ENCODE measurements at places on chromosomes 2 and 18.

- no peak for DNase-seq
Observed at GRCh38 chr2:33304032-33304864, 172.2 kb upstream of the RASGRP3 start.

GRCh38 chr18:34611904-34612303 lies 98.2 kb upstream of the DTNA start:
- no peak for DNase-seq

GRCh38 chr2:58098254-58099095 lies 51.9 kb downstream of the VRK2 start:
- no peak for DNase-seq

- no peak for DNase-seq
Observed at GRCh38 chr2:85804583-85804982, 50.8 kb downstream of the ATOH8 start.

DNA sequence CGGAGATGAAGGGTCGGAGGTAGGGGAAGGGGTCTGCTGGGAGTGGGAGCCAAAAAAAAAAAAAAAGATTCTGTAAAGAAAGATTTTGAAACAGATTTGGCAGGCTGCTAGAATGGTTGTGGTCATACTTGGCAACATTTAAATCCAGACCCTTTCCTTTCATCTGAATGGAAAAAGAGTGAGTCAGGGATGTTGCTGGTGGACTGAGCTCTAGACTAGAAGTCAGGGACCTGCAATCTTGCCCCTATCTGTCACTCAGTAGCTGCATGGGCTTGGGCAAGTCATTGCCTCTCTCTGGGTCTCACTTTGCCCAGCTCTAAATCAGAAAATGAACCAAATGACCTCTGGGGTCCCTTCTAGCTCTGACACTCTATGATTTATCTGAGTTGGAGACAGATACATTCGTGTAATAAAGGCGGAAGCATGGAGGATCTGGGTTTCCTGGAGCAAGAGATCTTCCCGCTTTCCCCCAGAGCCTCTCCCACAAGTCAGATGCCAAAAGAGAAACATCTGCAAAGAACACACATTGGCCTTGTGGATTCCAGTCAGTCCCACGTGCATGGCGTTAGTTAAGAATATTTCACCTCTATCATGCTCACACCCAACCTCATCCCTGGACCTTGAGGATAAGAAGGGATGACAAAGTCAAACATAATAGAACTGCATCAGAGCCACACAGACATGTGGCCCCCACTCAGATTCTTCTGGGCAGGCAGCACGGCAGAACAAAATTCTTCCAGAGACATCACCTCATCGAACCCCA lies 58.5 kb downstream of the ADD2 start:
- no peak for DNase-seq

DNA sequence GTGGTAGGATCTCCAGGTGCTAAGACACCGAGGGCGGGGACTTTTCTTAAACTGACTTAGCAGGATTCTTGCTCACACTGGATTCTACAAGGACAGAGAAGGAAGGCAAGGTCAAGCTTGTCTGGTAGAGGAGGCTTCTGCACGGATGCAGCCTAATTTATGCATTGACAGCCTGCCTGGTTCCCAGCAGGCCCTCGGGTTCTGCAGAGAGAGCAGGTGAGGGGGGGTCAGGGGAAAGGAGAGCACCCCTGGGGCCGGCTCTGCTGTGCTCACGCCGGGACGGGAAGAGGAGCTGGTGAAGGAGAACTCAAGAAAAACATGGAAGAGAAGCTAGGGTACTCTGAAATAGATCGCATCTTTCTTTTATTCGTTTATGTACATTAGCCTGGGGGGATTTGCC lies 46.4 kb downstream of the ADI1 start:
- DNase-seq: no peak

GRCh38 chr2:171210864-171211431 lies 50.3 kb upstream of the TLK1 start:
- DNase-seq: peak; percentile 18

- DNase-seq: no peak
Observed at GRCh38 chr2:3344897-3345296, 32.7 kb downstream of the EIPR1 start.

DNA sequence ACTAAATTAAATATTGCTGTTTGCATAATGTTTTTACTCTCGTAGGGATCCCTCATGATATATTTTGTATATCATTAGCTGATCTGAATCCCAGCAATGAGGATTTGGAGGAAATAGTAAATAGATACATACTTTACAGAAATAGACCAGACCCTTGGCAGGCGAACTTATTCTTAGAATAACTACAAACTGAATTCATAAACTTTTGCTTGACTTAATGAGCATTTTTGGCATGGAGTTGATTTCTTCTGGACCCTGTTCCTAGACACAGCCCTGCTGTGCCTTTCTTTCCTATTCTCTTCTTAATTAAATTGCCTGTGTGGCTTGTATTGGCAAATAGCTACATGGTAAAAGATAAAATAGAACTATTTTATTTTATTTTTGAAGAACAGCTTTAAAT lies 145.9 kb downstream of the GREB1L start:
- DNase-seq: no peak

DNA sequence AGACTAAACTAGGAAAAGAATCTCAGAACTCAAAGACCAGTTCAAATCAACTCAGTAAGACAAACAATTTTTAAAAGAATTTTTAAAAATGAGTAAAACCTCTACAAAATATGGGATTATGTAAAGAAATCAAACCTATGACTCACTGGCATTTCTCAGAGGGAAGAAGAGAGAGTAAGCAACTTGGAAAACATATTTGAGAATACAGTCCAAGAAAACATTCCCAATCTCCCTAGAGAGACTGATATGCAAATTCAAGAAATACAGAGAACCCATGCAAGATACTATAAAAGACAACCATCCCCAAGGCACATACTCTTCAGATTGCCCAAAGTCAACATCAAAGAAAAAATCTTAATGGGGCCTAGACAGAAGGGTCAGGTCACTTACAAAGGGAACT lies 162.7 kb downstream of the WDPCP start:
- no peak for DNase-seq

DNA sequence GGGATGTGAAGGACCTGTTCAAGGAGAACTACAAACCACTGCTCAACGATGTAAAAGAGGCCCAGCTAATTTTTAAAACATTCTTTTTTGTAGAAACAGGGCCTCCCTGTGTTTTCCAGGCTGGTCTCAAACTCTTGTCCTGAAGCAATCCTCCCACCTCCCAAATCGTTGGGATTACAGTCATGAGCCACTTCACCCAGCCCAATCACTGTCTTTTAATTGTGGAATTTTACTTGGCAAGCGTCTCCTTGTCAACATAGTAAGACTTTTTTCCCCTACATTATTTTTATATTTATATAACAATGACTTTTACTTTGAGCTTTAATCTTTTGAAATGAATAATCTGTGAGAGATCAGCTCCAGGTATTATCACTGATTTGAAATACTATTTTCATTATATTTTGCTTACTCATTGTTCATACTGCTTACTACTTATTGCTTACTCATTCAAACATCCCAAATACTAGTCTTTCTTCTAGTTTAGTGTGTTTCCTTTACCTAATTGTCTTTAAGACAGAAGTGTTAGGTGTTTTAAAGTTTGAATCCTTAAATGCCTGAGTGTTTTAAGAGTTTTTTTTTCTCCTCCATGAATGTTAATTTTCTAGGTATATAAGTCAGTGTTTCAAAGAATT lies 48.9 kb downstream of the PTPN4 start:
- no peak for DNase-seq

- DNase-seq: no peak
Observed at GRCh38 chr2:68739595-68740399, 5.2 kb downstream of the ARHGAP25 start.

GRCh38 chr2:234478121-234478858 lies 18.6 kb downstream of the ARL4C start:
- no peak for DNase-seq

DNA sequence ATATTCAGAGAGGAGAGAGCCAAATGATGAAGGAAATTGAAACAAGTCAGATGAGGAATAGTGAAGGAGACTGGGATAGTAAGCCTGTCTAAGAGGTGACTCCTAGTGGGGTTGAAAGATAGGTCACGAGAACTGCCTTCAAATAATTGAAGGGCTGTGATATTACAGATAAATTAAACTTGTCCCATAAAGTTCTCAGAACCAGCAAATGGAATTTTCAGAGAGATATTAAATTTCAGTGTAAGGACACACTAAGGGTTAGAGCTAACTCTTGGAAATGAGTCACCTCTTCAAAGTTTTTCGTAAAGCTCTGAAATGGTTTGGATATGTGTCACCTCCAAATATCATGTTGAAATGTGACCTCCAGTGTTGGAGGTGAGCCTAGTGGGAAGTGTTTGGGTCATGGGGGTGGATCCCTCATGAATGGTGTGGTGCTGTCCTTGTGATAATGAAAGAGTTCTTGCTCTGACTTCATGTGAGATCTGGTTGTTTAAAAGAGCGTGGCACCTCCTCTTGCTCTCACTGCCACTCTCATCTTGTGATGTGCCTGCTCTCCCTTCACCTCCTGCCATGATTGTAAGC lies 87.3 kb downstream of the BABAM2 start:
- peak; percentile 27 for DNase-seq

- no peak for DNase-seq
Observed at GRCh38 chr2:212337036-212337435, 201.6 kb downstream of the ERBB4 start.

DNA sequence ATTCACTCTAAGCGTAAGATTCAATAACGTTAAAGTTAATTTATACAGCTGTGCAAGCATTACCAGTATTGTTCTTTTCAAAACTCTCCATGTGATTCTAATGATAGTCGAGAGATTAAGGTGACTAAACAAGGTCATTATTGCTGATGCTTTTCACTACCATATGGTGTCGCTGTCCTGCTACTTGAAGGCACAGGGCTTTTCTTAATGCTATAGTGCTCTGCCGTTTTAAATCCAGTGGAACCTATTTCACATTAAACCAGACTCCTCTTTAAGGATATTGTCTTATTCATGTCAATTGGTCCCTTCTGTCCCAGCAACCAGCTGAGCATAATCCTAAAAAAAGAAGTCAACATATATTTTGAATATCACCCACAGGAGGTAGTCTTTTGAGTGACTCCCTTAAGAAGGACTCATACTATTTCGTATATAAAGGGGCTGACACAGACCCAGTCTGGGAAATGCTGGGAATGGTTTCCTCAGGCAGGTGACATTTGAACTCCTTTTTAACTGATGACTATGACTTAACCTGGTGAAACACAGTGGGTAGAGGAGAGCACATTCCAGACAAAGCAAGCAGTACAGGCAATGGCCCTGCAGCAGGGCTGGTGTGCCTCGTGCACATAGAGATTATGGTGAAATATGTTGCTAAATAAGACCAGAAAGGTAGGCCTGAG lies 53.9 kb upstream of the CYTIP start:
- DNase-seq: peak; percentile 27

DNA sequence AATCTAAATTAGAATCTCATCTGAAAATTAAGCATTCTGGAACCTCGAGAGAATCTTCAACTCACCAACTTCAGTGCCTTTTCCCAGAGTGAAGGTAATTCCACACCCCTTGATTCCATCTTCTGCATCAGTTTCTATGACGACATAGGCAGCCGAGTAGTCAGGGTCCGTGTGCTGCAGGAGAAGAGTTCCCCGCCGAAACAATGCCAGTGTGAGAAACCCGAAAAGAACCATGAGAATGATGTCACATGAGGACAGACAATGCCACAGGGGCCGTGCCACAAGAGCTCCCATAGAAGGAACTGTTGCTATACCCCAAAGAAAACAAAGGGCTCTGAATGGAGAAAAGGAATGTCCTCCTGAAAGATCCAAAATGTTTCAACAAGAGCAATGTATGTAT lies 6.0 kb downstream of the ENOSF1 start:
- no peak for DNase-seq

DNA sequence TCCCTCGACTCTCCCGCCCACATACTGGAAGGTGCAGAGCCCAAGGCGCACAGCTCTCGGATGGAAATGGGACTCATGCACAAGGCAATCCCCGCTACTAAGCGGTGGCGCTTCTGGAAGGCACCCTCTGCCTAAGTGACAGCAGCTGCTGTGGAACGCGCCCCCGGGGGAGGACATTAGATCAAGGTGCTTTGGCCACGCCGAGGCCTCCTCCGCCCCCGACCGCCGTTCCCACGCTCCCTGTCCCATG lies 202 bp downstream of the MCEE start:
- DNase-seq: no peak

GRCh38 chr2:238635647-238636051 lies 208.9 kb downstream of the ASB1 start:
- no peak for DNase-seq

DNA sequence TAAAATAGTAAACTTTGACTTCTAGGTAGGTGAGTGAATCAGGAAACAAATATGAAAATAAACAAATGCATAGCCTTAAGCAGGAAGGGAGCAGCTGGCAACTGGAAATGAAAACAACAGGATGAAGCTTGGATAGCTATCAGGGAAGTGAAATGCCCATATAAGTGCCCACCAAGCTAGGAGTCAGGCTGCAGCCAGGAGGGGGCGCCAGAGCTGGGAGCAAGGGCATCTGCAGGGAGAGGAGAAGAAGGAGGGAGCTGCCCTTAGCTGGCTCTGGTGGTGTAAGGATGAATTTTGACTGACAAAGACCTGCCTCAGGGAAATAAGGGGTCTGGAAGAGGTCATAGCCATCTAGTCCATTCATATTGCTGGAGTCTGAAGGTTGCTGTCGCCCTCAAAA lies 298.3 kb downstream of the TDRD15 start:
- DNase-seq: peak; percentile 30

DNA sequence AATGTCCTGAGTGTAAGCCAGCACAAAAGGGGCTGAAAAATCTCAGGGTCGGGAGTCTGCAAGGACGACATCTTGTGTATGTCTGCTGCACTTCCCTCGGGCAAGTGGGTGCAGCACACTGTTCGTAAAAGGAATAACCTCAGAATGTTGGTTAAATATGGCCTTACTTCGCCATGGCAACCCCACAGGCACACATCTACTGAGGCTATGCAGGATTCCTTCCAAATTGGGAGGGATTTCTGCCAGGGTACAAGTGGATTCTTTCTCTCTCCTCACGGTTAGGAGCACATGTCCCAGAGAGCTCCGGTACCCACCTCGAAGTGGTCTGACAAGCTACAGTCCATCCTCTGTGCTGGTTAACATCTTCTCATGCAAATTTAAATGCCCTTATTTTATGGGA lies 277.7 kb upstream of the PXDN start:
- no peak for DNase-seq

DNA sequence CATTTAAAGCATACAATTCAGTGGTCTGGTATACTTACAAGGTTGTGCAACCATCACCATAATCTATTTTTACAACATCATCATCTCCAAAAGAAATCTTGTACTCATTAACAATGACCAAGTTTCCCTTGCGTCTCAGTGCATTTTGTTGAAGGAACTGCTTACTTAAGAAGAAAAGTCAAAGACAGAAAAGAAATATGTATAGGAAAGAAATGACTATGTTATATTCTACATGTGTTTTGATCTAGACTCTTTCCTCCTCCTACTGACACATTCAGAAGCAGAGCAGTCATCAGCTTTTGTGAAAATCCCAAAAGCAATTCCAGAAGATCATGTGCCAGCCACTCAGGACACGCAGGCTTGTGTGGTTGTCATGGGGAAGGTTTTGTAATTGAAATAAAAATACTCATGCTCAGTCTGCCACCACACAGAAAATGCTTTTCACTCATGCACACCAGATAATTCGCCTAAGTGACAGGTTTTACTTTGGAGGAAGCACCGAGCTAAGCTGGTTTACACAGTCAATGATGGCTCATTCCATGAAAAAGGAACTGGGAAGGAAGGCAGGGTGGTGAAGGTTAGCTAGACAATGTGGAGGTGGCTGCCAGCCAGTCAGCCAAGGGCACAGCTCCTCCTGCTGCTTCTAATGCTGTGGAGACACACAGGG lies 158.5 kb upstream of the REV1 start:
- peak; percentile 51 for DNase-seq
